ENCODE measurements at places on chromosomes 2 and 18.

DNA sequence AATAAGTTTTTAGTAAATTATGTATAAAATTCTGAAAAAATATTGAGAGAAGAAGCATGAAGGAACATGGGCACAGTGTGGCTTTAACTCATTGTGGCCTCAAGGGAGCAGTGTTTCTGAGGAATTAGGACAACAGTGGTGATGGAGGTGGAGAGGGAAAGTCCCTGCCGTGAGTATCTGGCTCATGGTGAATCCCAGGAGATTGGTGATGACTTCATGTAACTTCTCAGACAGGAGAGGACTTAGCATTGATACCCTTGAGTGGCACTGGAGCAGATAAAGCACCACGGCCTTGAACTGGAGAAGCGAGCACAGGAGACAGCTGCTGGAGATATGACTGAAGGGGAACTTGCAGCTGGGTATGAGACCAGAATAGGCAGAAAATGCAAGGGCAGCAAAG lies 35.0 kb upstream of the LRP1B start:
- no peak for DNase-seq

- DNase-seq = no peak
These were observed 402.9 kb downstream of the ERBB4 start for GRCh38 chr2:212135739-212136138.

- no peak for DNase-seq
These were observed 229.3 kb downstream of the NBAS start for GRCh38 chr2:15331787-15332186.

GRCh38 chr2:86300496-86300895 lies 36.9 kb downstream of the REEP1 start:
- DNase-seq = no peak

- no peak for DNase-seq
These were observed 280.7 kb upstream of the RND3 start for GRCh38 chr2:150767991-150768746.

GRCh38 chr2:134396493-134396892 lies 142.6 kb downstream of the MGAT5 start:
- no peak for DNase-seq

DNA sequence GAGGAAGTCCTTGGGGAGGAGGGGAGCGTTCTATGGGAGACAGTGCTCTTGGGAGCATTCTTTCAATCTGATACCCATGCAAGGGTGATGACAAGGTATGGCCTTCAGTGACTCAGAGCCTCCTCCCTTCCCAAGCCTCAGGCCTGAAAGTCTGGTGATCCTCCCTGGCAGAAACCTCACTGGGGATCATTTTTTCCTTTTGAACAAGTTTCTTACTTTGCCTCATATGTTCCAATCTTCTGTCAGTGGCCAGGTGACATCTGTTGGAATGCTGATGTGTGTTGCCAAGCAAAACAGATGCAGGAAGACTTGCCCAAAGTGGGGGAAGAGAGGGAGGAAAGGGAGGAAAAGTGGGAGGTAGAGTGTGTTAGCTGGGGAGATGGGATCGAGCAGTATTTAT lies 224.8 kb downstream of the NEDD4L start:
- no peak for DNase-seq

GRCh38 chr2:61959381-61960293 lies 54.2 kb downstream of the COMMD1 start:
- no peak for DNase-seq

DNA sequence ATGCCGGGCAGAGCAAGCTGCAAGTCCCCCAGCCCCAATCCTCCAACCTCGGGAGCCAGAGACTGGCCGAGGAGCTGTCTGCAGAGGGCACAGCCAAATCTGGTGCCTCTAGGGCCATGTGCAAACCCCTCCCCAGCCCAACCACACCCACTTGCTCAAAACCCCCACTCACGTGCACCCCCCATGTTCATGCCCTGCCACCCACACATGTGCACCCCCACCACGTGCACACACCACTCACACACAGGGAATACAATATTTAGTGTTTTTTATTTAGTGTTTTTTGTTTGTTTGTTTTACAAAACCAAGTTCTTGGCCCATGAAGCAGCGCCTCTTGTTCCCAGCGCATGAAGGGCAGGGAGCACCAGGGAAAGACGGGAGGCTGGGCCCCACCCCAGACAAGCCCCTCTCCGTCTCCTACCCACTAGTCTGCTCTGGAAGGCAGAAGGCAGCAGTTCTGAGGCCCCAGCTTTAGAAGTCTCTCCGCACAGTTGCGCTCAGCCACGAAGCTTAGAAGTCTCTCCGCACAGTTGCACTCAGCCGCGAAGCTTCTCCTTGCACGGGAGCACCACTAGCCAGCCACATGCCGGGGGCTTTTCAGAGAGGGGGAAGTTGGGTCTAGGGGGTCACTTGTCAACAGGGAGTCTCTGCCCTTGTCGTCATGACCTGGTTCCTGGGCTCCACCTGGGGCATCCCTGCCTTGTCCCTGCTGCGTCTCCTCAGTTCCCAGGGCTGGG lies 276.1 kb upstream of the HDAC4 start:
- no peak for DNase-seq

DNA sequence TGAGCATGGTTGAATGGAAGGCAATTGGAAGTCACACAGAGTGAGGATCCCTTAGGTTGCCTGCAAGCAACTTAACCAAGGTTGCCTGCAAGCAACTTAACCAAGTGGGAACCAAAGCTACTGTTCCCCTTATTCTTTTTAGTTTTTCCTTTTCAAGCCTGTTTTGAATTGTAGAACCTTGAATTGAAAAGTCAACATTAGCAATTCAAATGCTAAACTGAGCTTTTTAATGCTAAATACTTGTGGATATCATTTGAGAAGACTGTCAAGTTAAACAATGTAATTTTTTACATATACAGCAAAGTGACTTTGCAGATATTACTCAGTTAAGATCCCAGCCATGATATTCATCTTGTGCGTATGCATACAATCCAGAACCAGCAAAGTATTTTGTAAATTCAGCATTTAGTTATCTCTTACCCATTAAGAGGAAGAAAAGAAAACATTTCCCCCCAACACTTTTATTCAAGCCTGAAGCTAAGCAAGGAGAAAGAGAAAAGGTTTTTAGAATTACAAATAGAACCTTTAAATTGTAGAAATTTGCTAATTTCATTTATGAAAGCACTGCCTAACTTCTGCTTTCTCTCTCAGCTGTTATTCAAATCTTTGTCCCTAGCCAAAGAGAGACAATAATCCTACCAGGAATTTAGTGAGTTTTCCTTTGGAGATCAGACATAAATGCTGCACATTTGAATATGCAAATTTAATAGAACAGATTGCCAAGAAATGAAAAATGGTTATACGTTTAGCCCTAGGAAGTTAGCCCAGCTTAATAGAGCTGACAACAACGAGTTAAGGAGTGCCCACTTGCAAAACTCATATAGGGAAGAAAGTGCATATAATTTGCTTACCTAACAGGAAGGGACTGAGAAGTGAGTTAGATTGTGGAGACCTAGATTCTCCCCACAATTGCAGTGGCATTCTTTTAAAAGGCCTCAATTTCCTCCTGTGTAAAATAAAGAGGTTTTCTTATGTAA lies 643.2 kb upstream of the PIK3C3 start:
- DNase-seq = no peak

DNA sequence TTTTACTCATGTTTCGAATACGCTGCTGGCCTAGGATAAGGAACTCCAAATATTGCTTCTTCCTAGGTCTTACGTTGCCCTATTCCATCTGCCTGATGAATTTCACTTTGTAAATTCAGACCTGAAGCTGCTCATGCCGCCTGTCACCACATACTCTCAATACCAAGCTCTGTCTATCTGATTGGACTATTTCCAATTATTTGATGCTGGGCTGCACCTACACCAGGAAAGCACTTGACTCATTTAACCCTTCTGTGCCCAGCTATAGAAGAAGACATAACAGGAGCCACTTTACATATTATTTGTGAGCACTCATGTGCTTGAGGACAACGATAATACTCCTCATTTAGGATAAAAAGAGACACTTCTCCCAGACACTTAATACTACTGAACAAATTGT lies 1293.9 kb upstream of the LRRTM1 start:
- no peak for DNase-seq

- no peak for DNase-seq
These were observed 167.6 kb upstream of the SALL3 start for GRCh38 chr18:78812067-78812466.

DNA sequence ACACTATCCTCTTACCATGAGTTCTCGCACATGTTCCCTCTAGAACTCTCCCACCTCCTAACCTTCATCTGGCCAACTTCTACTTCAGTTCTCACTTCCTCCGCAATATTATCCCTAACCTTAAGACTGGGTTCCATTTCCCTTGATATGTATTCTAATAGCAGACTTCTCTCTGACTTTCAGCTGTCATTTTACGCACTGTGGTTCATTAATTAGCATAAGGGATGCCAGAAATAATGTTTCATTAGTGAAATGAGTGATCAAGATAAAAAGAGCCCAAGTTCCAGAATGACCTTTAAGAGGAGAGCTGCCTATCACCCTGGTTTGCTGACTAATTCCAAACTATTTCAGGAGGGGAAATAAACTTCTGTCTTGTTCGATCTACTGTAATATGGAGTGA lies 108.6 kb upstream of the CCDC150 start:
- no peak for DNase-seq

DNA sequence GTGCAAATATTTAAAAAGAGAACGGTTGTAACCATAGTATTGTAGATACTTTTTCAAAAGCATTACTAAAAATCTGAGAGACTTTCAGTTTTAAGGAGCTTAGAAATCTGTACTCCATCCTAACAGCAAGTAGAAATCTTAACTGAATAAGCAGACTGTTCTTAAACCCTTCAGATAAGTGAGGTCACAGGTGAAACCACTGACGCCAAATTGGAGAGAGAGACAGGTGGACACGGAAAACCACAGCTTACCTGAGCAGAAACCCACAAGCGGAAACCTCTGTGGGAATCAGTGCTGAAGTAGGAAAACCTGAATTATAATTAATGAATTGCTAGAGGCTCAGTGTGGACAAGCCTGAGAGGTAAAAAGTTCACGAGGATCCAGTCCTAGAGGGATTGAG lies 959.4 kb upstream of the CELF4 start:
- no peak for DNase-seq

GRCh38 chr2:206783718-206784117 lies 18.3 kb downstream of the FASTKD2 start:
- DNase-seq = no peak

- DNase-seq = peak; percentile 53
These were observed 276.4 kb upstream of the HS6ST1 start for GRCh38 chr2:128594953-128595677.

- DNase-seq = no peak
These were observed 40.9 kb downstream of the CD226 start for GRCh38 chr18:69906765-69907164.

DNA sequence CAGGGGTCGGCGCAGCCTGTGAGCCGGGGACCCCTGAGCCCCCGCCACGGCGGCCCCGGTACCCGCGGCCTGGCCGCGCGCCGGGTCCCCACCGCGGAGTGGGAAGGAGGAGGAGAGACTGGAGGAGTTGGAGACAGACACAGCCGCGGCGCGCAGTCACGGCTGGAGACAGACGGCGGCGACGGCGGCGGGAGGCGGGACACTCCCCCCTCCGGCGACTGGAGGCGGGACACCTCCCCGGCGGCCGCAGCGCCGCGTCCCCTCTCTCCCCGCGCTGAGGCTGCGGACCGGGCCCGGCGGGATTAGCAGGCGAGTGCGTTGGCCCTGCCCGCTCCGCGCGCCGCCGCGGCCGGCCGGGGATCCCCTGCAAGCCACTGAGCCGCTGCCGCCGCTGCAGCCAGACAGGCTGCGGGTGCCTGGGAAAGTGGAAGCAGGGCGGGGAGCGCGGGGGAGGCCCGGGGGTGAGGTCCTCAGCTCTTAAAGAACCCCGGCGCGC lies 1.0 kb upstream of the LDLRAD4 start:
- DNase-seq = no peak

DNA sequence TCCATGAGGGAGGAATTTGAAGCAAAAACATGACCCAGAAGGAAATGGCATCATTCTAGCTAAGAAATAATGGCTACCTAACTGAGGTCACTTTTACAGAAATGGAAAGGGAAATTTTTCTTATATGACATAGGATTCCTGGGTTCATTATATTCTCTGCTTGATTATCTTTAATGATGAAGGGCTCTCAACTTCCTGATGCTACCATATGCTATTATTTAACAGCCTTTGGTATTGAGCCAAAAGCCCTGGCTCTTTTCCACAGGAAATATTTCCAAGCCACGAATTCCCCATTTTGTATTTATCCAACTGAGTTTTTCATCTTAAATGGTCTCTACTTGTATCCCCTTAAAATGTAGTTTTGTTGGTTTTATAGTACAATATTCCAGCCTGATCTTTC lies 63.2 kb upstream of the NPAS2 start:
- DNase-seq = no peak

DNA sequence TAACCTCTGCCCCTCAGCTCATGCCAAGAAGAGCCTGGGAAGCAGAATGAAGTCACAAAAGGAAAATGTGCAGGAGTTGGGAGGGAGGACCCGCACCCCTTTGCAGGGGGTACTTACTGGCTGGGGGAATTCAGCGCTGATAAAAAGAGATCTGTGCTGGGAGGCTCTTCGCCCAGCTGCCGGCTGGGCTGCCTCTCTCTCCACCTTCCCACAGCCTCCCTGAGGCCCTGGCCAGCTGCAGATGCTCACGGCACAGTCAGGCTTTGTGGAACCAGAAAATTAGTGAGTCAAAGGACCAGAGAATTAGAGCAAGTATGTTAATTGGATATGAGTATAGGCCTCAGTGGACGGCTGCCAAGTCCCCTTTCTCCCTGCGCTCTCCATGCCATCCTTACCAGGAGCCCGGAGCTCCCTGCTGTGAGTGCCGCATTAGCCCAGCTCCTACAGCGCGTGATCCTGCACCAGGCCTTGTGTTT lies 181.7 kb upstream of the SH3BP4 start:
- DNase-seq = no peak

DNA sequence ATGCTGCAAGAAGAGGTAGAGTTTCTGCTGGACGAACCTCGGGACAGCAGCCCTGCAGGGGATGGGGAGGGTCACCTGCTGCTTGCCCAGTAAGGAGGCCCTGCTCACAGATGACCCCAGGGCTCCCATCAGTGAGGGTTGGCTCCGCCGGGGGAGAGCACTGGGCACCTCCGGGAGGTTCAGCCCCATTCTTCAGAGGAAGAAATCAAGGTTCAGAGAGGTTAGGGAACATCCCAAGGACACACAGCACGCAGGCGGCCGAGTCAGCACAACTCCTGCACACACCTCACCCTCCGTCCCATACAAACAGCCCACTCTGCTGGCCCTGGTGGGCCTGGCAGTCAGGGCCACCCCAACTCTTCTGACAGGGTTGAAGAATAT lies 11.7 kb upstream of the CCDC74B start:
- peak; percentile 42 for DNase-seq

DNA sequence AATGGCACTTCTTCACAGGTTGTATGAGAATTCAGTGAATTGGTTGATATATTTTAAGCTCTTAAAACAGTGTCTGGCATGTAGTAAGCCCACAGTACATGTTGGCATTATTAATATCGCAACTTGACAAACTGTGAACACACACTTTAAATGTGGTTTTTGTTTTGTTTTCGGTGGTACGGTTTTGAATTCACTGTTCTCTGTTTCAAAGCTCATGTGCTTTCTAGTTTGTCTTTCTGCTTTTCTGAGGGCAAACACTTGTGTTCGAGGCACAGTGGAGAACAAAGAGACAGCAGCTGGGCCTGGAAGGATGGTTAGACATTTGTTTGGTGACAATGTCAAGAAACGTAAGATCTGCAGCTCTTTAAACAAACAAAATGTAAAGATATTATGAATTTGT lies 276.5 kb upstream of the MC4R start:
- DNase-seq = no peak

- DNase-seq = no peak
These were observed 34.9 kb downstream of the OSBPL1A start for GRCh38 chr18:24362757-24363156.

GRCh38 chr2:150944315-150944714 lies 317.3 kb downstream of the RBM43 start:
- no peak for DNase-seq
